ENCODE measurements at places on chromosomes 7 and 10. TPM values are rescaled to one million over a fixed set of nuclear protein-coding genes. Genes with fewer than 3 reads are reported as not detected.

GRCh38 chr10:18282094-18282493 is 141.9 kb downstream of the CACNB2 start:
- no peaks in the 10 kb centered on the region for H3K27me3 ChIP-seq
- H3K4me3 ChIP-seq = no peak overlapping the region
- H3K36me3 ChIP-seq = no peaks in the 10 kb centered on the region
- H3K27ac ChIP-seq = no peak overlapping the region
- H3K4me1 ChIP-seq = no peaks in the 10 kb centered on the region

LRIT1 gene
- total RNA-seq = not detected

TMEM229A gene
- total RNA-seq = not detected

DNA sequence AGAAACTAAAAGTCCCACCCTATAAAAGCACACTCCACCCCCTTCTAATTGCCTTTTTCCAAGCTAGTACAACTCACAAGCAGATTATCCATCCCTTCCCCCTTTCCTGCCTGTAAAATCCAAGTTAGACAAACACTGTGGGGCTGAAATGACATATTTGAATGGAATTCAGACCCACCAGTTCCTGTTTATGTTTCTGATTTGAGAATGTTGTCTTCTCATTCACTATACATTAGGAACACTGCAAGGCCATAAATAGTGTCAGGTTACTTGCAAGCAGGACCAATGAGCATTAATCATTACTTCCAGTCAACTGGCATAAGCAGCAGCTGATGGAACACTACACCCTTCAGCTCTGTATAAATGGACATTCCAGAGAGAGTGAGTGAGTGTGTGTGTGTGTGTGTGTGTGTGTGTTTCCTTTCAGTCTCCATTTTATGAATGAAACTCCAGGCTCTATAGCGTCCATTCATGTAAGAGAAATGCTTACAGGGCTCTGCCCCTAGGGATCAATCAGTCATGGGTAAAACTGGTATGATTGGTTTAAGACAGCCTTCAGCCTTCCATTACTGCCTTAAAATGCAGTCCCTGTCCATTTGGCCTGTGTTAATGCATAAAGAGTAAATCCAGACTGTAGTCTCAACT is 69.3 kb downstream of the ETV1 start:
- no peak for DNase-seq
- no peak overlapping the region for H3K27ac ChIP-seq
- H3K4me1 ChIP-seq = peaks cover 10% of the 10 kb centered on the region

GRCh38 chr10:98270073-98270740 is 2.2 kb upstream of the LOXL4 start:
- peaks cover 71% of the 10 kb centered on the region for H3K27me3 ChIP-seq
- DNase-seq = no peak
- H3K27ac ChIP-seq = no peak overlapping the region
- H3K36me3 ChIP-seq = no peaks in the 10 kb centered on the region
- H3K4me1 ChIP-seq = peaks cover 21% of the 10 kb centered on the region

- H3K27me3 ChIP-seq = no peaks in the 10 kb centered on the region
- no peak overlapping the region for H3K27ac ChIP-seq
- H3K36me3 ChIP-seq = no peaks in the 10 kb centered on the region
- no peak overlapping the region for H3K4me3 ChIP-seq
- peaks cover 5% of the 10 kb centered on the region for H3K4me1 ChIP-seq
- DNase-seq = no peak
These were observed 14.4 kb upstream of the GSTK1 start for GRCh38 chr7:143248761-143249354.

- H3K4me1 ChIP-seq = peaks cover 39% of the 10 kb centered on the region
- no peaks in the 10 kb centered on the region for H3K36me3 ChIP-seq
- H3K4me3 ChIP-seq = no peak overlapping the region
- H3K27me3 ChIP-seq = no peaks in the 10 kb centered on the region
- no peak for DNase-seq
- H3K27ac ChIP-seq = no peak overlapping the region
These were observed 32.7 kb downstream of the MET start for GRCh38 chr7:116704650-116705228.

DNA sequence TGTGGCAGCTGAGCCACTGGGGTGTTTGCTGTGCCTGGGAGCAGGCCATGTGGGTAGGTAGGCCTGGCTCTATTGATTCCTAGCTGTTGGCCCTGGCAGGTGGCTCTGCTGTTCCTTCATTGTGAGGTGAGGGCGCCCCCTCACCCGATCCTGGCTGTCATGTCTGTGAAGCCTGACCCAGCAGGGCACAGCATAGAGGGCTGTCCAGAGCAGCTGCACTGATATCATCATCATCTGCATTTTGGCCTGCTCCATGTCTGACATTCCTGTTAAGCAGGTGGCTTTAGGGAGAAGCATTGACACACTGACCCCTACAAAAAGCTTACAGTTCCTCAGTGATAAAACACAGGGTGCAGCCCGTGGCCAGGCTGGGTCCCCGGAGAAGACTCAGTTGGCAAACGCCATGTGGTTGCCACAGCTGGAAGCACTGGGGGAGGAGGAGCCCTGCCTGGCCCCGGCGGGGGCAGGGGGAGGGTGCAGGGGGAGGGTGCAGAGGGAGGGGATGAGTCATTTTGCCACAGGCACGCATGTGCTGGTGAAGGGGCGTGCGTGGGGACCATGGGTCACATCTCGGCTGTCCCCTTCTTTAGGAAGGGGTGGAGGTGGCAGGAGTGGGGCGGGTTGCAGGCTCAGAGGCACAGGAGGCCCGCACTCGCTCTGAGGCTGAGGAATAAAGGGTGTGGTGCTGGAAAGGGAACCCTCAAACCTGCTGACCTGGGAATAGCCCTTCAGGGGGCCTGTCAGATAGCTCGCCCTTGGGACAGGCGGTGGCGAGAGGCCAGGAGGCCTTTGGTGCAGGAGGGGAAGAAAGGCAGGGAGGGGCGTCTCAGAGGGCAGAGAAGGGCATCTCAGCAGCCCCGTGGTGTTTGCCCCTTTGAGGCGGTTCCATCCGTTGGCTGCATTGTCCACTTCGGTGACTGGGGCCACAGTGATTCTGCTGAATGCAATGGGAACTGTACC is 31.6 kb downstream of the IKZF1 start:
- H3K27ac ChIP-seq = peak overlapping the region; percentile 67
- H3K36me3 ChIP-seq = no peaks in the 10 kb centered on the region
- peaks cover 14% of the 10 kb centered on the region for H3K27me3 ChIP-seq

- H3K27ac ChIP-seq = no peak overlapping the region
- H3K4me3 ChIP-seq = no peak overlapping the region
- H3K4me1 ChIP-seq = no peaks in the 10 kb centered on the region
- no peaks in the 10 kb centered on the region for H3K27me3 ChIP-seq
These were observed 357.6 kb downstream of the DPP6 start for GRCh38 chr7:154409703-154410311.

TUBAL3 gene
- total RNA-seq = not detected

GSTO2 gene
- 6.1 TPM for total RNA-seq

DNA sequence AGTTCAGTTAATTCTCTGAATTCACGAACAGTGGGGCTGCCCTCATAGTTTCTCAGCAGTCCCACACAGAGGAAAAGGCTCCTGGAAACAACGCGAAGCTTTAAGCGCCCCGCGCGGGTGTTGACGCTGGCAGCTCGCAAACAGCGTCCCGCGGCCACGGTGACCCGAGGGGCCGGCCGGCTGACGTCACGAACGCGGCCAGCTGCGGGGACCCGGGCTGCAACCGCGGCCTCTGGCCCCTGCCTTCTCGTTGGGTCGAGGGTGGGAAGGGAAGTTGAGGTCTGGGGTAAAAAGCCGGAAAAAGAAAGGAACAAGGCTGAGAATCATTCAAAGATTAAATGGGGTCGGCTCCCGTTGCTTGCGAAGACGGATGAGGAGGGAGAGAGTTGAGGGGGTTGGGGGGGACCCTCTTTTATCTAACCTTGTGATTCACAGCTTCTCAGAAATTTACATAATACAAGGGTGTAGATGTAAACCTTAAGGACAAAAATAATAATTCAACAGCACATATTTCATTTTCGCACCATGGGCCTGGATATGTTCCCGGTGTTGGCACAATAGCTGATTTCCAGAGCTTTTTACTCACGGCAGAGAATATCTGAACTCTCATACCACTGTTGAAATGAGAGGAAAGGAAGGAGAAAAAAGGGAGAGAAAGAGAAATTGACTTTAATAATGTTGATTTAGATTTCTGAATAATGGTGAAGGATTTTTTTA is 7.3 kb upstream of the FEZF1 start:
- peaks cover 16% of the 10 kb centered on the region for H3K4me1 ChIP-seq
- no peak overlapping the region for H3K27ac ChIP-seq
- no peaks in the 10 kb centered on the region for H3K36me3 ChIP-seq
- H3K4me3 ChIP-seq = no peak overlapping the region

GRCh38 chr7:139702313-139702731 is 75.5 kb downstream of the HIPK2 start:
- H3K36me3 ChIP-seq = no peaks in the 10 kb centered on the region
- no peak for DNase-seq
- H3K4me3 ChIP-seq = no peak overlapping the region
- H3K4me1 ChIP-seq = peaks cover 54% of the 10 kb centered on the region
- peak overlapping the region; percentile 31 for H3K27ac ChIP-seq

DNA sequence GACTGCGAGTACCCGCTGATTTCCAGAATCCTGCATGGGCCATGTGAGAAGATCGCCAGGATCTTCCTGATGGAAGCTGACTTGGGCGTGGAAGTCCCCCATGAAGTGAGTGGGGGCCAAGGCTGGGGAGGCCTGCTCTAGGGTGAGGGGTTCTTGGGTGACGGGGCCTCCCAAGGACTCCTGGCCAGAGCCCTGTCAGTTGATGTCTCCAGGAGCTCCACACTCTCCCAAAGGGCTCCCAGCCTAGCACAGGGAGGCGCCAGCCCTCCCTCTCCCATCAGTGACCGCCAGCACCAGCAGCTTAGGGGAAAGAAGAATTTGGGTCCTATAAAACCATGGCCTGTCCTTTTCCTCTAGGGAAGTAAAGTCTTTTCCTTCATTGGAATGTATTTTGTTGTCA is 9.8 kb upstream of the ZNF22 start:
- H3K4me3 ChIP-seq = no peak overlapping the region
- no peaks in the 10 kb centered on the region for H3K36me3 ChIP-seq
- H3K4me1 ChIP-seq = peaks cover 76% of the 10 kb centered on the region
- peak overlapping the region; percentile 59 for H3K27ac ChIP-seq
- peaks cover 4% of the 10 kb centered on the region for H3K27me3 ChIP-seq

DNA sequence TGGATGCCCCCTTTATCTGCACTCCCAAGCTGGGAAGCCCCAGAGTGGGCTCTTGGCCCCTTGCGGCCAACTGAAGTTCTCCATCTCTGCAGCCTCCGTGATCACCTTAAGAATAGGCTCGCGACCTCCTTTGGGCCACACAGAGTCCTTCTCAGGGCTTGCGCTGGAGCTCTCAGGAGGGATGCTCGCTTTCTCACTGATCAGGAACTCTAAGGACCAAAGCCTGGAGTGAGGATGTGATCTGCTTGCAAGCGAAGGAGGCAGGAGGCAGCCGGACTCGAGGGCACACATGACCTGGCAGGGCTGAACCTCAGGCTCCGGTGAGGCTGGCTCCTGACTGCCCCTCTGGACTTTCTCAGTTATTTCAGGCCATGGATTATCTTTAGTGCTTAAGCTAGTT is 192.1 kb upstream of the MKI67 start:
- H3K27me3 ChIP-seq = no peaks in the 10 kb centered on the region
- no peak for DNase-seq
- H3K4me1 ChIP-seq = no peaks in the 10 kb centered on the region
- no peak overlapping the region for H3K4me3 ChIP-seq
- H3K36me3 ChIP-seq = no peaks in the 10 kb centered on the region

DNA sequence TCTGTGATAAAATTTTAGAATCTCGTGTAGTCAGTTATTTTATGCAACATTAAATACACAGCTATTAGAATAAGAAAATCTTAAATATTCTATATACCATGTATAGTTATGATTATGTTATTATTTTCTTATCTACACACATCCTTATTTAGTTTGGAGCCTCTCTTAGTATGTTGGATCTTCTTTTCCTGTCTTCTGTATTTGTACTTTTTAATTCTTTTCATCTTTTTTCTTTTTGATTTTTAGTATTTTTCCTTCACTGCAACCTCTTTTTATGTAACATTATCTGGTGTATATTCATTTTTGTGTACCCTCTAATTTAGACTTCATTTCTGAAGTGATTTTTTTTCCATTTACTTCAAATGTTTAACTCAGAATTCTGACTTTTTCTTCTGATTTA is 48.9 kb downstream of the ZMYND11 start:
- peaks cover 63% of the 10 kb centered on the region for H3K36me3 ChIP-seq
- no peaks in the 10 kb centered on the region for H3K4me1 ChIP-seq
- H3K27ac ChIP-seq = no peak overlapping the region
- H3K4me3 ChIP-seq = no peak overlapping the region

ZNHIT1 gene
- 64.8 TPM for total RNA-seq

- H3K27me3 ChIP-seq = peaks cover 75% of the 10 kb centered on the region
- peak overlapping the region; percentile 49 for H3K4me3 ChIP-seq
- DNase-seq = no peak
- H3K36me3 ChIP-seq = no peaks in the 10 kb centered on the region
- H3K27ac ChIP-seq = no peak overlapping the region
These were observed 11.6 kb downstream of the LBX1 start for GRCh38 chr10:101217450-101218281.

- no peaks in the 10 kb centered on the region for H3K36me3 ChIP-seq
- no peaks in the 10 kb centered on the region for H3K27me3 ChIP-seq
- peak overlapping the region; percentile 68 for H3K27ac ChIP-seq
- DNase-seq = no peak
- peaks cover 40% of the 10 kb centered on the region for H3K4me1 ChIP-seq
These were observed 109.1 kb upstream of the EFCAB10 start for GRCh38 chr7:105690325-105690945.

PLAC9 gene
- 3.0 TPM for total RNA-seq

DNA sequence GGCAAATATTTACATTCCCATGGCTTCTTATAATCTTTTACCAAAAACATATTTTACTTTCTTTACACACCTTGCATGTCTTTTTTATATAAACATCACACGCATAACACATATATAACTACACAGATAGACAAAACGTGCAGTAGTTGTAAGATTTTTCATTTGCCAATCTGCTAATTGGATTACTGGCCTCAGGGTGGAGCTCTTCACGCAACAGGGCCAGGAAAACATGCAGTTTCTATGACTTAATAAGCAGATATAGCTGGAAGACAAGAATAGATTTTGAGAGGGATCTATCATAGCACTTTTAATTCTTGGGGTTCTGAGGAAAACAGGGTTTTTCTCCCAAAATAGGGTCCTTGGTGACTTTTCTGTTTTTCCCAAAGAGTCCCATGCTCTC is 12.7 kb downstream of the ACADSB start:
- peaks cover 22% of the 10 kb centered on the region for H3K4me1 ChIP-seq
- H3K36me3 ChIP-seq = no peaks in the 10 kb centered on the region
- H3K4me3 ChIP-seq = no peak overlapping the region
- no peak overlapping the region for H3K27ac ChIP-seq
- H3K27me3 ChIP-seq = no peaks in the 10 kb centered on the region
- no peak for DNase-seq

Measured in esophagus squamous epithelium (tissue), 5 donors.